ENCODE measurements at places on chromosomes 13 and 19.

GRCh38 chr13:43874504-43875092, 4.9 kb downstream of the CCDC122 start:
- no peak for DNase-seq

DNA sequence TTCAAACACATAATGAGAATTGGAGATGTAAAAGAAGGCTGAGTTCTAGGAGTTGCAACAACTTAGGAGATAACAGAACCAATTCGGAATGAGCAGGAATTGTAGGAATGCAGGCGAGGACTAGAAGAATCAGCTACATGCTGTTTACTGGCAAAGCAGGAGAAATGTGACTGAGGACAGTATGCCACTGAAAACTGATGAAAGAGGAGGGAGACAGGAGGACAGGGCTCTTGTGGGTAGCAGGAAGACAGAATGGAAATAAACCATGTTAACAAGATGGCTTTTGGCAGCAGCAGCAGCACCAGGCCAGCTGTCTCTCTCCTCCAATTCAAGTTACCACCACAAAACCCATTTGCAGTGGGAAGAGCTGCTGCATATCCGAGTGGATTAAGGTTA, 91.0 kb upstream of the SLC15A1 start:
- no peak for DNase-seq

GRCh38 chr13:111367340-111367739, 46.9 kb downstream of the TEX29 start:
- no peak for DNase-seq

GRCh38 chr19:5851302-5851701, at the start of gene FUT3:
TSS of gene FUT3 (minus strand) at chr19:5851449.
- no peak for DNase-seq

- DNase-seq = no peak
These were observed 140.5 kb downstream of the NDFIP2 start for GRCh38 chr13:79621449-79621848.
